GM12878 (cell line): ENCODE measurements at places on chromosomes 5 and 9.

DNA sequence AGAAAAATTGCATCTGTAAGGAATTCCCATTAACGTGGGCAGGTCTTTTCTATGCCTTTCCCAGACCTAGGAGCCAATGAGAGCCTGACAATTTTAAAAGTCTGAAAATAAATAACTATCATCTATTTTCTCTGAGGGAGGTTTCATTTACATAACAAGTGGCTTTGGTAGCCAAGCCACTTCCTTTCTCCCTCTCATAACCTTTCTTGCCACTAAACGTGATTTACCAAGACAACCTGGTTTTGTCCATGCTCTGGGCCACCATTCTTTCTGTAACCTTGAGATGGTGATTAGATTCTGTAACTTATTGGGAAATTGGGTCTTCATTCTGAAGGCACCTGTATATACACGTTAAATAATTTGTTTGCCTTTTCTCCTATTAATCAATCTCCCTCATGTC lies 1046.9 kb downstream of the CDH12 start:
- no peak for DNase-seq

GRCh38 chr5:159362220-159362619 lies 31.9 kb upstream of the IL12B start:
- no peak for DNase-seq

DNA sequence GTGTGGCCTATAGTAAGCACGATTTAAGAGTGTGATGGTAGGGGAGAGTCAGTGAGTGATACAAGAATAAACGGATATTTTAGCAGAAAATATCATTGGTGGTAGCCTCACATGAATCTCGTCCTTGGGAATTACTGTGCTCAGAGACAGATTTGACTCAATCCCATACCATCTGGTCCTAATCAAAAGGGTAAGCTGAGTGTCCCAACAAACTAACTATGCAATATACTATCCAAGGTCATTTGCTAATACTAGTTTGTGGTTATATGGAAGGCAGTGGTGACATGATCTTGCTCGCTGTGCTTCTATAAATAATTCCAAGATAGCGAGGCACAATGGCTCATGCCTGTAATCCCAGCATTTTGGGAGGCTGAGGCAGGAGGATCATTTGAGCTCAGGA lies 103.2 kb downstream of the TRPM6 start:
- DNase-seq = no peak

DNA sequence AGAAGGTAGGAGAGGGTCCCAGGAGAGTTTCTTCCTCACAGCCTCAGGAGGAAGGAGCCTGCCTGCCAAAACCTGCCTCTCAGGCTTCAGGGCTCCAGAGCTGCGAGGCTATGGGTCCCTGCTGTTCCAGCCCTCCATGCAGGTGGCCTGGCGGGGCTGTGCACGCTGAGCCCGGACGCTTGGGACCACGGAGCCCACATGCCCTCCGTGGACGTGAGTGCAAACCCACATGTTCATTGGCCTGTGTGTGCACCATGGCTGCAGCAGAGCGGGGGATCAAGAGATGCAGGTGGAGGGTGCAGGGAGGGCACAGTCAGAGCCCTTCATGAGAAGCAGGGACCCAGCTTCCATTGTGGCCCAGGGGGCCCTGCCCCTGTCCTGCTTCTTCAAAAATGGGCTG lies 287.3 kb downstream of the IRX2 start:
- no peak for DNase-seq

DNA sequence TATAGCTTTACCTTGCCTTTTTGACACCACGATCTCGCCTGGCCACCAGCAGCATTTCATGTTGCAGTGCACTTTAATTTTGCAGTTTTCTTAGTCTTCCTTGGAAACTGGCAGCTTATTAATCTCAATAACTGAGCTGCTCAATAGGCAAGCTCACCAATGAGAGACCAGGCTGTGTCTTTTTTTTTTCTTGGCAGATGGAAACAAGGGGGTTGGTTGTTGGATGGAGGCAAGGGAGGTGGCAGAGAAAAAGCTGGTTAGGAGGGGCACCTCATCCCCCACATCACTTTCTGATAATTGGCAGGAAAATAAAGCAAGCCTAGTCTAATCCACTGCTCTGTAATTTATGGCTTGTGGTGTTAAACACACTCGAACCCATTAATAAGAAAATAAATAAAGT lies 324.5 kb upstream of the WWC1 start:
- no peak for DNase-seq

GRCh38 chr5:53030893-53031292 lies 41.7 kb downstream of the ITGA2 start:
- DNase-seq = no peak

GRCh38 chr9:36486933-36487481 lies 85.7 kb upstream of the MELK start:
- no peak for DNase-seq

DNA sequence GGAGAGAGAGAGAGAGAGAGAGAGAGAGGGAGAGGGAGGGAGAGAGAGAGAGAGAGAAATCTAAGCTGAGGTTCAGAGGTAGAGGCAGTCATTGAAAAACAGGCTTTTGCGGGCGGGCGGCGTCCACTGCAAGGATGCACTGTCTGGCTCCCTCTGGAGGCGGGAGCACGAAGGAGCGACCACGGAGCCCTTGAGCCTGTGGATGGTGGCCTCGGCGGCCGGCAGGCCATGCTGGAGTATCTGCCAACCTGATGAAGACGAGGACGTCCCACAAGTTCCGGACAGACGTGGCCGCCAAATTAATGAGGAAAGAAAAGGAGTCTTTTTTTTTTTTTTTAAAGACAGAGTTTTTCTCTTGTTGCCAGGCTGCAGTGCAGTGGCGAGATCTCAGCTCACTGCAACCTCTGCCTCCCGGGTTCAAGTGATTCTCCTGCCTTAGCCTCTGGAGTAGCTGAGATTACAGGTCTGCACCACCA lies 2.2 kb upstream of the CCDC125 start:
- DNase-seq = no peak

DNA sequence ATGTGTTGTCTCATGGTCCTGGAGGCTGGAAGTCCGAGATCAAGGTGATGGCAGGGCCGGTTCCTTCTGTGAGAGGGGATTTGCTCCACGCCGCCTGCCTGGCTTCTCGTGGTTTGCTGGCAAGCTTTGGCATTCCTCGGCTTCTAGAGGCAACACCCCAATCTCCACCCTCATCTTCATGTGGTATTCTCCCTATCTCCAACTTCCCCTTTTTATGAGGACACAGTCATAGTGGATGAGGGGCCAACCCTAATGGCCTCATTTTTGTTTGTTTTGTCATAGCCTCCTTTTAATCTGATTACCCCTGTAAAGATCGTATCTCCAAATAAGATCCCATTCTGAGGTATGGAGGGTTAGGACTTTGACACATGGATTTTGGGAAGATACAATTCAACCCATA lies 41.7 kb upstream of the CLK4 start:
- no peak for DNase-seq

- no peak for DNase-seq
These were observed 242.4 kb upstream of the ACO1 start for GRCh38 chr9:32142074-32142473.

DNA sequence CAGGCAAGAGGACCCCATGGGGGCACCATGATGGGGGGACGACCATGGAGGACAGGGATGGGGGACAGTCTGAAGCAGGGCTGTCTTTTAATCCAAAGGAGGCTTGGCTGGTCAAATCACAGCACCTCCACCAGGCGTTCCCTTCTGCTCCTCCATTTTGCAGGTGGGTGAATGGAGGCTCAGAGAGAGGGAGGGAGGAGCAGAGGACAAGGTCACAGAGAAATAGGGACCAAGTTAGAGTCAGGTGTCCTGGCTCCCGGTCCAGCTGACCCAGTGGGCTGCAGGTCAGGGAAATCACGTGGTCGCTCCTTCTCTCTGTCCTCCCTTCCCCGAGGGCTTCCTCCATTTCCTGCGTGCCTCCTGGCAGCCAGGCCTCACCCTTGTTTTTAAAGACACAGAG lies 156.4 kb upstream of the SMIM23 start:
- no peak for DNase-seq

- DNase-seq = no peak
These were observed 98.5 kb upstream of the SPATA31C2 start for GRCh38 chr9:88236511-88237478.

GRCh38 chr5:68711293-68712200 lies 382.3 kb upstream of the SLC30A5 start:
- DNase-seq = peak; percentile 72

DNA sequence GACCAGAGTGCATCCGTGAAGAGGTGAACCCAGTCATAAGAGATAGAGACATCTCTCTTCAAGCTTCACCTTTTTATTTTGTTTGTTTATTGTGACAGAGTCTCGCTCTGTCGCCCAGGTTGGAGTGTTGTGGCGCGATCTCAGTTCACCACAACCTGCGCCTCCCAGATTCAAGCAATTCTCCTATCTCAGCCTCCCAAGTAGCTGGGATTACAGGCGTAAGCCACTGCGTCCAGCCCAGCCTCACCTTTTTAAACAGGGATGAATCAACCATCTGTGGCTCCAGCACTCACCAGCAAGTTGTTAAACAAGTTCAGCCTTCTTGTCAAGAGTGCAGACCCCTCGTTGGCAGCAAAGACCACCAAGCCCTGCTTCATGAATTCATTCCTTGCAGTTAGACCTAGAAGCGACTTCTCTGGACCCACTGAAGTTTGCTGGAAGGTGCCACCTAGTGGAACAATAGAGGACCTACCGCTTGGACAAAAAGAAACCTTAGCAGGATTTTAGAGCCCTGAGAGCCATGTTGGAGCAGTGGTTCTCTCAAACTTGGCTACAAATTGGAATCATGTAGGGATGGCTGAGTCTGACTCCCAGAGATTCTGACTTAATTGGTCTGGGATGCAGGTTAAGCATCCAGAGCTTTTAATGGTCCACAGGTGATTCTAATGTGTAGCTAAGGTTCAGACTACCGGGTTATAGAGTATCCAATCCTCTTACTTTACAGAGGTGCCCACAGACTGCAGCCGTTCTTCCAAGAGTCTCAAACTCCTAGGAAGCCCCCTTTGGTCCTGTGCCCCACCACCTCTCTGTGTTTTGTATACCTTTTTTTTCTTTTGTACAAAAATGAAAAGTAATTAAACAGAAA lies 10.5 kb upstream of the GALNT10 start:
- DNase-seq = no peak

DNA sequence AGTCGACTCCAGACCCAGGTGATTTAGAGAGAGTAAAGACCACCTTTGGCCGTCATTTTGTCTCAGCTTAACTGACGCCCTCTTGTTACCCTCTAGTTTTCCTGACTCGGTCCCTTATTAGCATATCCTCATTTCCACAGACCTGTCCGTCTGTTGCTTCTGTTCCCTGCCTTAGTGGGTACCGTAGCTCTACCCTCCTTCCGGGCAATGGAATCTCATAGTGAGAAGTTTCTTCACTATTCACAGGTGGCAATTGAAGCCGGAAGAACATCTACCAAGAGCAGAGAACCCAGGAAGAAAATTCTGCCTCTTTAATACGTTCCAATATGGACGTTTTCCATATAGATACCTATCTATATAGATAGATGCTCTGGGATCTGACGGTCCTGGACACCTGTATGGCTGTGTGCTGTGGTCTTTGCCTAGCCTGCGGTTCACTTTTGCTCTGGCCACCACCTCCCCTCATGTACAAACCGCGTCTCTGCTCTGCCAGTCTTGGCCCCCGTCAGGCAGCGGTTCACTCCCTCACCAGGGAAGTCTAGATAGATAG lies 652 bp upstream of the TMEM161B start:
- peak; percentile 12 for DNase-seq

DNA sequence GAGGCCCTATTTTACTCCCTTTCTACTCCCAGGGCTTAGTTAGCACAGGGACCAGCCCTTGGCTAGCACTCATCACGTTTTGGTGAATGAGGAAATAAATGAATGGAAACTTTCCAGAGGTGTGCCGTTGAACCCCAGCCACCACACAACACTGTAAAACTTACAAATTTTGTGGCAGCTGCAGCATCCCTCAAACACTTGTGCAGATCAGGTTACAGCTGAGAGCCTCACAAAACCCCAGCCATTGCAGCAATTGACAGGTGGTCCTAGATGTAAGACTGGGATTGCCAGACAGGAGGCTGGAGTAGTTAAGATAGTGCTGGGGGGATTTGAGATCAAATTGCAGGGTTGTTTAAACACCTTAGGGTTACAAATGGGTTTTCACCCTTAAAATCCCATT lies 482.2 kb upstream of the KIF2A start:
- no peak for DNase-seq

DNA sequence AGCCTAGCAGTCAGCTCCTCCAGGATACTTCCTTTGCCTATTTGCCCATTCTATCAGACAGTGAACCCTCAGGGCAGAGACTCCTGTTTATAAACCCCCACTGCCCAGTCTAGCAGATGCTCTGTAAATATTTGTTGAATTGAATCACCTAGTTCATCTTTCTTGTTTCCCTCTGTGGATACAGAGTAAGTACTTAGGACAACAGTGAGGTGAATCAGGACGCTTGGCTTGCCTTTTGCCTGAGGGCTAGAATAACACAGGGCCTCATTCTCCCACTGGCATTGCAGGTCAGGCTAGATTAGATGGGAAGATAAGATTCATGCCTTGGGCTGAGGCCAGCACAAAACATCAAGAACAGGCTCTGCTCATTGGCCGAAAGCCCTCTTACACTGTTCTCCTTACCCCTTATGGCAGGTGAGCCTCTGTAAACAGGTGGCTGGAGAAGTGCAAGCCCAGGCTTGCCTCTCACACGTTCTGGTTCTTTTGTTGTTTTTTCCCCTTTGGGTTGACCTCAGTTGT lies 22.2 kb downstream of the TNFSF8 start:
- DNase-seq = no peak

- no peak for DNase-seq
These were observed 76.9 kb downstream of the SFXN1 start for GRCh38 chr5:175555168-175555785.

GRCh38 chr5:19866090-19866450 lies 121.9 kb downstream of the CDH18 start:
- no peak for DNase-seq

DNA sequence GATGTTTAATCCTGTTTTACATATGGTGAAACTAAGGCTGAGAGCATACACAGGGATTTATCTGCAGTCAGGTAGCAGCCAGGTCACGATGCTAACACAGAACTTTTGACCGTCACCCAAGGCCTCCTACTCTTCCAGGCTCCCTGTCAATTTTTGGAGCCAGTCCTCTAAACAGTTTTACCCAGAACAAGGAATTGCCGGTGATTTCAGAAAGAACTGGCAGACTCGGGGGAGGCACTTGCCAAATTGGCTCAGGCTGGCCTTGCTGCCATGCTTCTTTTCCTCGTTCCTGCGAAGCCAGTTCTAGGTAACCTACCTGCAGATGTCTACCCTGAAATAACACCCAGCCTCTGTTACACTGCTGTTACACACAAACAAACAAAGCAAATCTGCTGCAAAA lies 21.2 kb downstream of the GRIA1 start:
- DNase-seq = no peak
